Activated CD8-positive, alpha-beta memory T cell treated with anti-CD3 and anti-CD28 coated beads, Interleukin-2, amount 50 U/mL, for 48 hours (primary cell): ENCODE measurements at places on chromosomes 6 and 20.

- no peak for DNase-seq
Measured at GRCh38 chr20:49431329-49431728, 51.1 kb downstream of the KCNB1 start.

GRCh38 chr20:58458342-58459057 lies 56.7 kb downstream of the APCDD1L start:
- no peak for DNase-seq

GRCh38 chr6:140036196-140036595 lies 661.7 kb upstream of the CITED2 start:
- DNase-seq = no peak

DNA sequence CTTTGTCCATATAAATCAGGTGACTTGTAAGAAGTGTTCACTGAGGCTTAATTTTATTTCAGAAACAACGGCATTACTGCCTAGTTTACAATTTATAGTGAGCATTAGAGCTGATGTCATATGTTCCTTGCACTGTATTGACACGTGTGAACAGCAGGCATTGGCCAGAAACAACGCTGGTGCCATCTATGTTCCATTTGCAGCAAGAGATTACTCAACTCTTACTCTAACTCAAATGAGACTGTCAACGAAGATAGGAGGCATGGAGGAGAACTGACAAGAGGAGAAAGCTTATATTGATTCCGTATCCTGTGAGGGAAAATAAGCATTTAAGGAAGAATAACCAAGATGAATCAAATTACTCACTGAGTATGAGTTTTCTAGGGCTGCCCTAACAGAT lies 48.4 kb downstream of the MTFR2 start:
- no peak for DNase-seq

- DNase-seq = no peak
Measured at GRCh38 chr20:63840405-63840828, 9.4 kb upstream of the ZBTB46 start.

- no peak for DNase-seq
Measured at GRCh38 chr20:1210501-1210900, 7.2 kb downstream of the C20orf202 start.

DNA sequence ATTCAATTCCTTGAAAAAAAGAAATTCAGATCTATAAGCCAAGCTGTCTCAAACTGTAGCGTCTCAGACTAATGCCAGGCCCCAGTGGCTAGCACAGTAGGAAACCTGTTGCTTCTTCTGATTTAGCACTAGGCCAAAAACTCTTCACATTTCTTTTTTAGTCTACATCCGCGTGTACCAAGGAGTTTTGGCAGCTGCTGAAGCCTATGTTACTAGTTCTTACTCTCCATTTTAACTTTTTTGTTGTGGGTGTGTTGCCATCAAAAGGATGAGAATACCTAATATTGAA lies 65.0 kb upstream of the BTN3A2 start:
- no peak for DNase-seq

DNA sequence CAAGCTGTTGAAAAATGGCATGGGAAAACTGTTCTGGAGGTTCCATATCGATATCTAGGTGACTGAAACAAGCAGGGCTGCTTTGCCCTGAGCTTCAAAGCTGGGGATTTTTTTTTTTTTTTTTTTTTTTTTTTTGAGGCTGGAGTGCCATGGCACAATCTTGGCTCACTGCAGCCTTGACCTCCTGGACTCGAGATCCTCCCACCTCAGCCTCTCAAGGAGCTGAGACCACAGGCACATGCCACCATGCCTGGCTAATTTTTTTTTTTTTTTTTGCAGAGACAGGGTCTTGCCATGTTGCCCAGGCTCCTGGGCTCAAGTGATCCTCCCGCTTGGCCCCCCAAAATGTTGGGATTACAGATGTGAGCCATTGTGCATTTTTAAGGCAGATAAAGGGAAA lies 11.0 kb downstream of the ERGIC3 start:
- no peak for DNase-seq

DNA sequence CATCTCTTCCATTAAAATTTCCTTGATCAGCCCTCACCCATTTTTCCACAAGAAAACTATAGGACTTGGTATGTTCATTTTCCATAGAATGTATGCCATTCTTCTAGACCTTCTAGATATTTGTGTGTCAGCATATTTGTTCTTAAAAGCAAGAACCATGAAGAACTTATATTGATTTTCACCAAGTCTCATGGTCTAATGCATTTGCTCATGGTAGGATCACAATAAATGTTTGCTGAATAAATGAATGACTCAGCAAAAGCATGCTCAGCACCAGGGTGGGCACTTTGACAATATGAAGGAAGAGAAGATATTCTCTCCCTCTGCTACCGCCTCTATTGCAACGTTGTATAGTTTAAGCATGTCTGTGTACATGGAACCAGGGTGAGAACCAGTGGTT lies 805.5 kb upstream of the SLC35B3 start:
- DNase-seq = no peak

DNA sequence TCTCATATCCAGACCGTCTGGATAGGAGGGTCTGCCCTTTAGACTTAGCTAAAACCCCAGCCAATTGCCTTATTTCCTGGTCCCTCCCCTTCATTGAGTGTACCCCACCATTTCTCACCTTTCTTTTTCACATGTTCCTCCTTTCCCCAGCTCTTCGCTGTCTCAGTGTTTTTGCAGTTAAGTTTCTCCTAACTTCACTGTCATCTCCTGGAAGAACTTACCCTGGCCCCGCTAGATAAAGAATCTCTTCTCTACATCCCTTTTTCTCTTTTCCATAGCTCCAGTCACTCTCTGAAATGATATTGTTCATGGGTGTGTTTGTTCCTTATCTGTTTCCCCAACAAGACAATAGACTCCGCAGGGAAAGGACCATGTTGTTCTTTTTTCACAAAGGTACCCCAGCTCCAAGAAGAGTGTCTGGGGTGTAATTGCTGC lies 208.8 kb downstream of the TSHZ2 start:
- no peak for DNase-seq
